Mammary microvascular endothelial cell (primary cell): ENCODE measurements at places on chromosomes 16 and 17. TPM values are rescaled to one million over a fixed set of nuclear protein-coding genes. Genes with fewer than 3 reads are reported as not detected.

The SLC12A3 gene
- 0.20 TPM in 1 of 2 replicates, not detected in the other for total RNA-seq

The ARL2BP gene
- 117 and 124 TPM in 2 replicates for total RNA-seq

The TMEM106A gene
- total RNA-seq: 5.5 and 6.4 TPM in 2 replicates

The PTX4 gene
- 0.20 TPM in 1 of 2 replicates, not detected in the other for total RNA-seq

The PYDC1 gene
- total RNA-seq: not detected in 2 replicates

The ERBB2 gene
- 12.5 and 13.5 TPM in 2 replicates for total RNA-seq

The LRRC37A gene
- total RNA-seq: 0.54 and 1.1 TPM in 2 replicates

The SLFN13 gene
- 3.6 and 6.2 TPM in 2 replicates for total RNA-seq

The AHSP gene
- total RNA-seq: not detected in 2 replicates

The ZNF423 gene
- 2.5 and 3.1 TPM in 2 replicates for total RNA-seq

The RASL10B gene
- total RNA-seq: 0.07 TPM in 1 of 2 replicates, not detected in the other

The CDH15 gene
- total RNA-seq: not detected in 2 replicates

The EPN2 gene
- 20.2 and 26.1 TPM in 2 replicates for total RNA-seq

The HBQ1 gene
- not detected in 2 replicates for total RNA-seq

The CA4 gene
- 0.34 TPM in 1 of 2 replicates, not detected in the other for total RNA-seq

The GP1BA gene
- total RNA-seq: 0.05 TPM in 1 of 2 replicates, not detected in the other

The KRTAP9-2 gene
- not detected in 2 replicates for total RNA-seq

The ATP2C2 gene
- not detected in 2 replicates for total RNA-seq

The CLEC19A gene
- not detected in 2 replicates for total RNA-seq

The MMP28 gene
- total RNA-seq: 0.07 and 0.44 TPM in 2 replicates

The MYH8 gene
- total RNA-seq: not detected in 2 replicates

The HSPB9 gene
- total RNA-seq: not detected in 2 replicates

The COQ7 gene
- total RNA-seq: 9.6 and 15.7 TPM in 2 replicates

The ABCA5 gene
- total RNA-seq: 8.5 and 13.7 TPM in 2 replicates

The ZSCAN10 gene
- total RNA-seq: not detected in 2 replicates

The PIK3R6 gene
- total RNA-seq: not detected in 2 replicates

The HP gene
- total RNA-seq: not detected in 2 replicates

The AATK gene
- 2.1 and 2.3 TPM in 2 replicates for total RNA-seq

The TANGO6 gene
- total RNA-seq: 9.0 and 10.5 TPM in 2 replicates

The GAS2L2 gene
- total RNA-seq: not detected in 2 replicates

The C1QTNF8 gene
- not detected in 2 replicates for total RNA-seq

The DPEP3 gene
- total RNA-seq: not detected in 2 replicates

The ABCC11 gene
- total RNA-seq: 0.05 and 0.20 TPM in 2 replicates

The NATD1 gene
- 4.3 and 5.1 TPM in 2 replicates for total RNA-seq

The ST6GALNAC1 gene
- total RNA-seq: not detected in 2 replicates

The LGALS9C gene
- total RNA-seq: not detected in 2 replicates

The CCDC200 gene
- not detected in 2 replicates for total RNA-seq

The CDH1 gene
- not detected in 2 replicates for total RNA-seq

The HASPIN gene
- total RNA-seq: 9.4 and 10.9 TPM in 2 replicates

The C1QTNF1 gene
- 7.0 and 9.5 TPM in 2 replicates for total RNA-seq

The CCL14 gene
- 0.80 and 4.8 TPM in 2 replicates for total RNA-seq

The DNAH2 gene
- 0.93 and 1.7 TPM in 2 replicates for total RNA-seq
